Muscle of leg (tissue), 16 donors: ENCODE measurements at places on chromosomes 1 and 21. TPM values are rescaled to one million over a fixed set of nuclear protein-coding genes. Genes with fewer than 3 reads are reported as not detected.

DNA sequence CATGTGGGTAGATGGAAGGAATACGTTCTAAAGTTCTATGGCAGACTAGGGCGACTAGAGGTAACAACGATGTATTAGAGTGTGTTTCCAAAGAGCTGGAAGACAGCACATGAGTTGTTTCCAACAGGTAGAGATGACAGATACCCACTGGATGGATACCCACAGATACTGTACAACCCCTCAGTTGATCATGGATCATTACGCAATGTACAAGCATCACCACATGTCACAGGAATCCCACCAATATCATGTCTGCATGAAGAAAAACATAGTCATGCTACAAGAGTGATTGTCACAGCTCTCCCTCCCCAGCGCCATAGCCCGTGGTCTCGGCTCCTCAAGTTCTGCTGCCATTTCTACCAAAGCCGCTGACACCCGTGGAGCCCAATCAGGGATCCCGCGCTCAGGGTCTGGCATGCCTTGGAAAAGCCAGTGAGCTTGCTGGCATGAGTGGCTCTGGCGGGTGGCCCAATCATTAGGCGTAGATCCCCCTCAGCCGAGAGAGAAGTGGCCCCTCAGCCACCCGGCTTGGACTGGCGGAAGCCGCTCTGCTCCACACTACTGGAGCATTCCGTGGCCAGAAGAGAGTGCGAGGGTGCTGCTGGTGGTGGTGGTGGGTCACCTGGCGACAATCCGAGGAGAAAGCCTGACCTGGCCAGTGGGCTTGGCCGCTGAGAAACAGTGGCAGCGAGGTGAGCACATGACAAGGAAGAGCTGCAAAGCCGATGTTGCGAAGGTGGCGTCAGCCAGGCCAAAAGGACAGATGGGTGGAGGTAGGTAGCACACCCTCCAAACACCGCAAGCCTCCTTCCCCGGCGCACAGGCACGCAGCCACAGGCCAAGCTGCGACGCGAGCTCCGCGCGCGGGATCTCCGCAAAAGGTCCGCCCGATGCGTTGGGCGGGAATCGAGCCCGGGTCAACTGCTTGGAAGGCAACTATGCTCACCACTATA is 65.7 kb upstream of the FCGR2A start:
- DNase-seq = peak; percentile 17

GRCh38 chr1:21278860-21279845 is 11.1 kb downstream of the ECE1 start:
- DNase-seq = peak; percentile 71

GRCh38 chr21:36337099-36337509 is 17.1 kb downstream of the MORC3 start:
- no peak for DNase-seq

DNA sequence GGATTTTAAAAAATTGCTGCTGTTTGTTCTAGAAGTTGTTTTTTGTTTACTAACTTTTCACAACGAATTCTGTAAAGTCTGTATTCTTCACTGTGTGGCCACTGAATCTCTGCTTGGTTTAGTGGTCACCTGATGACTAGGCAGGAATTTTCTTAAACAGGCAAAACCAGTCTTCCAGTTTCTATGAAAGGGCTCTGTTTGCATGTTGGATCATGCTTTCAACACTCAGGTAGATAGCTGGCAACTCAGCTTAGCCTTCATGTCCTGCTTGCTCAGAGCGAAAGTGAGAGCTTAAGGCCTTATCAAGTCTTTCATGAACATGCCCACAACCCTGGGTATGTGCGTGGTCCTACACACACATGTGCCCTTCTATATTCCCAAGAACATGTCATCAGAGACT is 52.4 kb upstream of the CCDC190 start:
- no peak for DNase-seq

GRCh38 chr1:115433483-115433882 is 95.4 kb upstream of the NGF start:
- peak; percentile 35 for DNase-seq

DNA sequence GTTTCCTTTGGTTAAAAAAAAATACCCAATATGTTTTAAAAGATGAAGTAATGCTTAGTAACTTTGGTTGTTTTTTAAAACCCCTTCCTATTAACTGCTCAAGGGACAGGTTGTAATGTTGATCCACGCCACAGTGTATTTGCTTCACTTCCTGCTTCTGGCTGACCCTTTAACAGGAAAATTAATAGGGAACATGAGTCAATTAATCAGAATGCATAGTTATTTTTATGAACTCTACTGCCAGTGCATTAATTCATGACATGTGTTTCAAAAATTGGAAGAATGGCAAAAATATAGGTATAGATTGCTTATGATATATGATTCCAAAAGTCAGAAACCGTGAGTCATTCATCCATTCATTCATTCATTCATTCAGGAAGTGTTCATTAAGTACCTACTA is 204.8 kb downstream of the SETD4 start:
- DNase-seq = no peak

DNA sequence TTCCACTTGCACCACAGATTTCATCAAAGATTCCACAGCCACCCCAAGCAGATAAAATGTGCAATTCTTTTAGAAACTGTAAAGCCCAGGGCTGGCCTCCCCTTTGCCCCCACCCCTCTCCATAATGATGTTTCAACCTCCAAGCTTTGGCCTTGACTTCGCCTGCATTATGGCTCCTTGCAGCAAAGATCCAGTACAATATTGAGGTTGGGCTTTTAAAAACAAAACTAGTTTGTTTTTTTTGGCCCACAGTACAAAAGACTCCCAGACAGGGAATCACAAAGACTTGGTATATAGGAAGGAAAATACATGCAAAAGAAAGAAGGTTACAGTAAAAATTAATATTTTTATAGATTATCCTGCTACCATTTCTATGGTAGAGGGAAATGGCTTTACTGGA is 356.5 kb upstream of the PTBP2 start:
- peak; percentile 80 for DNase-seq

DNA sequence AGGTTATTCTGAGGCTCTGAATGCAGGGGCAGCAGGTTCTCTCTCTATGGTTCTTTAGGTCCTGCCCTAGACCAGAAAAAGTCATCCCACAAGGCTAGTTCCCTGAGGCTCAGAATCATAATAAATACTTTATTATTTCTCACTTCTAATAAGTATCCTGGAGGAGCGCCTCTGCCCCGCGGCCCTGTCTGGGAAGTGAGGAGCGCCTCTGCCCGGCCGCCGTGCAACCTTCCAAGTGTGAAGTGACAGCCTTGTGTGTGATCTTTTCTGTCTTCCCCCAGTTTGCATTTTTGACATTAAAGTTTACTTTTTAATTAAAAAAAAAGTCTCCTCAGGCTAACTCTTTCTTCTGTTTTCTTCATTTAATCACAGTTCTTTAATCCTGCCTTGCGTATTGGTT is 11.5 kb downstream of the AIM2 start:
- no peak for DNase-seq

CD52 gene
- 1.7 TPM for total RNA-seq

CDCA8 gene
- total RNA-seq = 2.2 TPM

ARHGEF10L gene
- total RNA-seq = 14.1 TPM

FAAH gene
- 12.6 TPM for total RNA-seq

MAP3K6 gene
- 12.4 TPM for total RNA-seq
